ENCODE measurements at places on chromosomes 7 and 10.
A peak's percentile ranks its signal among the peaks of the same experiment; 100 is the strongest.

DNA sequence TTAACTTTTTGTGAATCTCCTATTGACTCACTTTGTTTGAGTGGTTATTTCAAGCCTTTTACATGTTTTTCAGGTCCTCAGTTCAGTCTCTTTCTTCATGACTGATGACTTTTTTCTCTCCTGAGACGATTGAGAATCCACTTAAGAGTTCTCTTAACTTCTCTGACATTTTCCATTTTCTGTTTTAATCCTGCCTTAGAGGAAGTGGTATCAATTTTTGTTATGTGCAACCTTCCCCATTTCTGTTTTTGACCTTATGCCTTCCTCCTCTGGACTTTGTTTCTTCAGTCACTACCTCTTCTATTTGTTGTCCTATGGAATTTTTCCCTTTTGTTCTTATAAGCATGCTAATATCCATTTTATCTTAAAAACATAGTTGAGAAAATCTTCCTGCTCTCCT is 2.4 kb downstream of the PSMC2 start:
- DNase-seq: no peak

- no peak for DNase-seq
These were observed 43.2 kb downstream of the PNLIPRP3 start for GRCh38 chr10:116470768-116471415.

- no peak for DNase-seq
These were observed 22.8 kb downstream of the FAM107B start for GRCh38 chr10:14751921-14752320.

GRCh38 chr10:126905776-126906703 is 812 bp downstream of the DOCK1 start:
- no peak for DNase-seq

DNA sequence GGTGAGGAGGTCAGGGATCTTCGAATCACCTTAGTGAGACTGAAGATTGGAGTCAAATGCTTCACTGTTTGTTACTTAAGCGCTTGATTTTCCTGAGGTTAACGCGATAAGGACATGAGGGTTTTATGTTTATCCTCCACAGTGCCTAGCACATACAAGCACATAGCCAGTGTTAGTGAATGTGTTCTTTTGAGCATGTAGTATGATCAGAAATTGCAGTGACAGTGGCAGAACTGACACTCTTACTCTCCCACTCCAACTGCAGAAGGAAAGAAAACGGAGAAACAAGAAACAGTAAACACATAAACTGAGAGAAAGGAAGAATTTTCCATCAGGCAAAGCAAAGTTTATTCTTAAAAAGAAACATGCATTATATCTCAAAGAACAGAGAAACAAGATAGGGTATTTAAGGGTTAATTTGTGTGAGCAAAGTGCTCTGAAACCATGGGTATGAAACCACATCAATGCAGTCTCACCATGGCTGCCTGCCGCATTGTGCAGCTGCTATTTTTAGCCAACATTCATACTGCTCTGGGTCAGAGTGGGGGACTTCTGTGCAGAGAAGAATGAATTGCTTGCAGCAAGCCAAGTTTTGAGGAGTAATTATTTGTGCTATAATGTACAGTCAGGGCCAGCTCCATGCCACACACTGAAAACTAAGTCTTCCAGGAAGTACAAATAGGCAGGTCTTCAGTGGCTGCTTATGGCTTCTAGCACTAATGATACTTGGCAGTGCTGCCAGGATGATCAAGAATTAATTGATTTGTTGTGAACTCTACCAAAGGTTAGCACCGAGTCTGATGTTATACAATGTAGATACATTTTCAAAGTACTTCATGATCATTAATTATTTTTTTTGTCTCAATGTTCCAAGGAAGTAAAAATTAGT is 152.0 kb downstream of the MACC1 start:
- DNase-seq: no peak

- no peak for DNase-seq
These were observed 38.9 kb downstream of the MKI67 start for GRCh38 chr10:128087146-128087883.

- no peak for DNase-seq
These were observed 41.9 kb downstream of the MGAM2 start for GRCh38 chr7:142153400-142153799.

DNA sequence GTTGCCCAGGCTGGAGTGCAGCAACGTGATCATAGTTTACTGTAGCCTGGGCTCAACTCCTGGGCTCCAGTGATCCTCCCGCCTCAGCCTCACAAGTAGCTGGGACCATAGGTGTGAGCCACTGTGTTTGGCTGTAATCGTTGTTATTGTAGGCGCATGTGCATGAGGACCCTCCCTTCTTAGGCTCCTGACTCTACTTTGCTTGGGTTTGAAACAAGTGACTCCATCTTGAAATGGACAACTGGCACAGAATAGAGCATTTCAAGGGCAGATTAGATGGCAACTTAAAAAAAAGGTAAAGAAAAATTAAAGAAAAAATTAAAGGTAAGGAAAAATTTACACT is 15.4 kb upstream of the GIMAP8 start:
- no peak for DNase-seq

GRCh38 chr10:14093730-14094484 is 236.8 kb downstream of the FRMD4A start:
- DNase-seq: no peak

- DNase-seq: no peak
These were observed 32.4 kb upstream of the MTPN start for GRCh38 chr7:136009488-136010079.

GRCh38 chr10:105328503-105329133 is 687.5 kb downstream of the SORCS3 start:
- no peak for DNase-seq

GRCh38 chr10:72164617-72165016 is 51.2 kb upstream of the ANAPC16 start:
- DNase-seq: no peak

GRCh38 chr7:30183749-30184369 is 49.1 kb downstream of the MTURN start:
- no peak for DNase-seq

GRCh38 chr7:86911659-86912058 is 147.8 kb downstream of the ELAPOR2 start:
- no peak for DNase-seq

DNA sequence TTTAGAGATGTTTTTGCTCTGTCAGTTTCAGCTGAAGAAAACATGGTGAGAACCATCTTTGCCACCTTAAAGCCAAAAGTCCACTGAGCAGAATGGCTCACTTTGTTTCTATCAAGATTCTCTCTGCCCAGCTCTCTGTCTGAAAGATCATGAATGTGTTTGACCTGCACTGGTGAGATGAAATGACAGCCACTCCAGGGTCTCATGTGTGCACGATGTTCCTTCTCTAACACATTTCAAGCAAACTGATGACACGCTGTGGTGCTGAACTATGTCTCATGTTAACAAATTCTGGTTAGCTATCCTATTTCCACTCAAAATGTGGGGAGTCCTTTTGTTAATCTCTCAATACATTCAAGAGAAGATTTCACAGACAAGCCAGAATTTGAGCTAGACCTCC is 260.6 kb downstream of the GLI3 start:
- DNase-seq: no peak

GRCh38 chr10:77060913-77061312 is 576.7 kb downstream of the KCNMA1 start:
- DNase-seq: no peak

- peak; percentile 42 for DNase-seq
These were observed 31.3 kb upstream of the SMC3 start for GRCh38 chr10:110535958-110536891.

DNA sequence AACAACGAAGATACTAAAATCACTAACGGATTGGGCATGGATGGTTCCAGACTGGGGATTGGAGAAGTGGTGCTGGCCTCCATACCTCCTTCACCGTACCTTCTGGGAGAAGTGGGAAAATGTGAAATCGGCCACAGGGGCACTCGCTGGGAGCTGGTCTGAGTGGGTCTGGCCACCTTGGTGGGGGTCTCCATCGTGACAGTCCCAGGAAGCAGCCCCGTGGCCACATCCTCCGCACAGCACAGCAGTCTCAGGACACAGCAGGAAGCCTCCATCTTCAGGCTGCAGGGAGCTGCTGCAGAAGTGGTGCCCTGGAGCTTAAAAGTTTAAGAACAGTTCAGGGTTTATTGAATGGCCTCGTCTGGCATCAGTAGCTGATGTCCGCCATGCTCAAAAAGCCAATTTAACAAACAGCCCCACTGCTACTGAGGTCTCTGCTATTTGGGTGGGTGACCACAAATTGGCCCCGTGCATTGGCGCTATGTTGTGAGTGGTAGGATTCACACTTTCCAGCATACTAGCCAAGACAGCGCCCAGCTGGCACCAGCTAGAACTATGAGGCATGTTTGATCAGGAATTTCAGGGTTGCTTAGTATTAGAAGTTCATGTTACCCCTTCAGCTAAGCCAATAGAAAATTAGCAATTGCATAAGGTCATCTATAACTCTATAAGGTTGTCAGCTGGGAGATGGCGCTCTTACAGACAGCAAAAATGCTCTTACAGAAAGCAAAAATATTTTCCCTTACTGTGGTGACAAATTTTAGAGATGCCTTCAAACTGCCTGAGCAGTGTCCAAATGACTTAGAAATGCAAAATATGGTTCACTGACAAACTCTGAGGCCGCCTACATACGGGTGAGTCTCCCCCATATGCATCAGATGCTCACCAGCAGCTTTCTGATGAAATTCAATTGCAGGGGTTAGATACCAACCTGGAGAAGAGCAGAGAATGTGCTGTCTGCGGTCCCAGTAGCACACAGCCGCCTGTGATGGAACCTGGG is 17.0 kb downstream of the PKD1L1 start:
- no peak for DNase-seq

DNA sequence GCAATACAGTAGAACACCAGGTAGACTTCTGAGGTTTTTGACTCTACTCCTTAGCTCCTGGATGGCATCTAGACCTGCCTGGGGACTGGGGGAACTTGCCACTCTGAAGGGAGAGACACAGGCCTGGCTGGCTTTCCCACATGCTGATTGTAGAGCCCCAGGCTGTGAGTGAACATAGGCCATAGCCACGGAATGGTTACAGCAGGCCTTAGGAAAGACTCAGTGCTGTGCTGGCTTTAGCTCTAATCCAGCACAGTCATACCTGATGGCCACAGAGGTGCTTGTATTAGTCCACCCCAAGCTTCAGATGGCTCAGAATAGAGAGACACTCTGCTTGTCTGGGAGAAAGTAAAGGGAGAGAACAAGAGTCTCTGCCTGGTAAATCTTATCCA is 35.0 kb upstream of the ARHGAP12 start:
- no peak for DNase-seq

DNA sequence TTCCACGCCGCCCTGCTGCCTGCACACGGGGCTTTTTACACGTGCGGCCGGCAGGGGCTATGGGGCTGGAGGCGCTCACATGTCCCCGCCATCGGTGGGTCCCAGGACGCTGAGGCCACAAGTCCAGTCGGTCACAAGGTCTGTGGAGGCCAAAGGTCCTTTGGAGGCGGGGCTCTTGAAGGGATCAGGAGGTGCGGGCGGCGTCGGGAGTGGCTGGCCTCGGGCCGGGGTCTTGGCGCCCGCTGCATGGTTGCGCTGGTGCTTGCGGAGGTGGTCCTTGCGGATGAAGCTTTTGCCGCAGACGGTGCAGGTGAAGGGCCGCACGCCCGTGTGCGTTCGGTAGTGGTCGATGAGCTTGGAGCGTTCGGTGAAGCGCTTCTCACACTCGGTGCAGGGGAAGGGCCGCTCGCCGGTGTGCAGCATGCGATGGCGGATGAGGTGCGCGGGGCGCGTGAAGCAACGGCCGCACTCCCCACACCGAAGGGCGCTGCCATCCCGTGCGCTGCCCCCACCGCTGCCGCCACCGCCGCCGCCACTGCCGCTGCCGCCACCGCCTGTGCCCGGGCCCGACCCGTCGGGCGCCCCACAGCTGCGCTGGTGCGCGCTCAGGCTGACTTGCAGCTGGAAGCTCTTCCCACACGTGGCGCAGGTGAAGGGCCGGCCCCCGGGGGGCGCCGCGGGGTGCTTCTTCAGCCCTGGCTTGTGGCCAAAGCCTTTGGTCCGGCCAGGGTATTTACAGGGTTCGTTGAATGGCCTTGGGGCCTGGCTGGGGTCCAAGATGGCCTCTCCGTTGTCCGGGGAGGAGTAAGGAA is 13.7 kb upstream of the ZNF777 start:
- DNase-seq: no peak

DNA sequence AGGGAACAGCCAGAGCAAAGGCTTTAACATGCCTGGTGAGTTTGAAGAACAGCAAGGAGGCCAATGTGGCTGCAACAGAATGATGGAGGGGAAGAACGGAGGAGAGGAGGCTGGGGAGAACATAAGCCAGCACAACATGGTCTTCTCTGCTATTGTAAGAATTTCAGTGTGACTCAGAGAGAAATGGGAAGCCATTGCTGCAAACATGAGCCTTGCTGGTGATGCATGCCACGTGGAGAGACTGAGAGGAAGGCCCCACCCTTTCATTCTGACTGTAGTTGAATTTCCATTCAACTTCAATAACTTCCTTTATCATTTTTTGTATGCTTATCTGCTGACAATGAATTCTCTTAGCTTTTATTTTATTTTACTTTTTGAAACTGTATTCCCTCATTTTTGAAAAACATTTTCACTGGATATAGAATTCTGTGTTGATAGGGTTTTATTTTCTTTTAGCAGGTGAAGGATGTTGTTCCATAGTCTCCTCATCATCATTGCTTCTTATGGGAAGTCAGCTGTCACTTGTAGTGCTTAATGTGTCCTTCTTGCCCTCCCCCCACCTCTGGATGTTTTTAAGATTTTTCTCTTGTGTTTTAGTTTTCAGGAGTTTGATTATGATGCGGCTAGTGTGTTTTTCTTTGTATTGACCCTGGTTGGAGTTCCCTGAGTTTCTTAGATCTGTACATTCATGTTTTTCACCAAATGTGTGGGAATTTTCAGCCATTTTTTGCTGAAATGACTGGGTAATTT is 46.4 kb upstream of the LEP start:
- DNase-seq: no peak

DNA sequence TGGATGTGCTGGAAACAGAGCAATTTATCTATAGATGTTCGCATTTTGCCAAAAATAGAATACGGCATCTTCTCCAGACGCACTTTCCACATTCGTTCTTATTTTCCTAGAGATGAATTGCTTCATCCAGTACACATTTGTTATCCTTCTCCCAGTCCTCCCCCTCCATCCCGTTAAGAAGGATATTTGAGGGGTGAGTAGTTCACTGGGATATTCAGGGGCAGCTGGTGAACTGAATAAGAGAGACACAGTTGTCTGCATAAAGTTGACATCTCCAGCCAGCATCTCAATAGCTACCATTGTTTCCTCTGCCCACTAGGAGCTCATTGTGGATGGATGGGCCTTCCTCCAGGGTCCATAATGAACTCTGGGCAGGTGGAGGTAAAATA is 456.8 kb upstream of the NRP1 start:
- no peak for DNase-seq

DNA sequence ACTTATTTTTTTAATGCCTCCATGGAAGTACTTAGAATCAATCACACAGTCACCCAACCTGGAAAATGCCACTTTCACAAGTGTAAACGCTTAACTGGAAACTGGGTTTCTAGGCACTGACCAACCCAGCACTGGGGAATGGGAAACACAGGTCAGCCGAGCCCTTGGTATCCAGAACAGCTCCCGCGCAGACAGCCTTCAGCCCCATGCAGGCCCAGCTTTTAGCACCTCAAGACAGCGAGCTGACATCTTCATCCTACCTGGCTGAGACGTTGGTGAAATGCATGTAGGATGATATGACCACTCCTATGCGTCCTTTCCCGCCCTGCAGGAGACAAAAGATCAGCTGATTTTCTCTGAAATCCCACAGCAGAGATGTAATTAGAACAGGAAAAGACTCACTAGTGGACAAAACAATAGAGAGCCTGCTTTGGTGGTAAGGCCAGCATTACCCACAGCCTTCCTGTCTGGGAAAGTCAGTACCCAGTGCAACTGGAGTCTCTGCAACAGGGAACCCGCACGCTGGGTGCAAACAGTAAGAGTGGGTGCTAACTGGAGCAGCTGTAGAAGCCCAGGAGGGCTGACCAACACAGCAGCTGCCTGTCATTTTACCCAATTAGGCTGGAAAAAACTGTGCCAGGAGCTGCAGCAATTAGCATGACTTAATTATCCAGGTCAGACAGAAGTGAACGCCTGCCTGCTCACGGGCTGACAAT is 153.7 kb downstream of the TNS3 start:
- no peak for DNase-seq
